ENCODE measurements at places on chromosomes 5 and 9.

- DNase-seq = no peak
- no peak overlapping the region for H3K27ac ChIP-seq
- H3K27me3 ChIP-seq = no peaks in the 10 kb centered on the region
- H3K4me3 ChIP-seq = no peak overlapping the region
- H3K36me3 ChIP-seq = no peaks in the 10 kb centered on the region
These were observed 50.5 kb upstream of the CPEB4 start for GRCh38 chr5:173837654-173838053.

DNA sequence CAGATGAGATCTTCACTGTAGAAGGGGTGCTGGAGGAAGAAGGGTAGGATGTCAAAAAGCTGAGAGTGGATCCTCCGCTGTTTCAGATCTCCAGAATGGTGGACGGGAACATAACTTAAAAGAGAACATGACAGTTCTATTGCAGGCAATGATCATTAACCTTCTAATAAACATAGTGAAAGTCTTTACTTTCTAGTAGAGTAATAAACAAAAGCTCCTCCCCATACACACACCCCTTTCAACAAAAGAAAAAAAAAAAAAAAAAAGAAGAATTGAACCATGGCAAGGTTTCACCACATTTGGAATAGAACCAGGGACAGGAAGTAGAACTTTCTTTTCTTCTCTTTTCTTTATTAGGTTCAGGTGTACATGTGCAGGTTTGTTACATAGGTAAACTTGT is 768.1 kb upstream of the RIOK2 start:
- no peak overlapping the region for H3K27ac ChIP-seq
- no peak for DNase-seq
- no peaks in the 10 kb centered on the region for H3K27me3 ChIP-seq

DNA sequence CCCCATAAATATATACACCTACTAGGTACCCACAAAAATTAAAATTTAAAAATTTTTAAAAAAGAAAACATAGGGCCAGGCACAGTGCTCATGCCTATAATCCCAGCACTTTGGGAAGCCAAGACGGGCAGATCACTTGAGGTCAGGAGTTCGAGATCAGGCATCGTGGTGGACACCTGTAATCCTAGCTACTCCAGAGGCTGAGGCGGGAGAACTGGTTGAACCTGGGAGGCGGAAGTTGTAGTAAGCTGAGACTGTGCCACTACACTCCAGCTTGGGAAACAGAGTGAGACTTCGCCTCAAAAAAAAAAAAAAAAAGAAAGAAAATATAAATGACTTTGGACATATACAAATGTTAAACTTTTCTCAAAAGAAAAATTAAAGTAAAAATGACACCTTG is 33.3 kb upstream of the RNF38 start:
- H3K4me3 ChIP-seq = no peak overlapping the region
- peaks cover 4% of the 10 kb centered on the region for H3K36me3 ChIP-seq
- no peaks in the 10 kb centered on the region for H3K27me3 ChIP-seq
- no peaks in the 10 kb centered on the region for H3K4me1 ChIP-seq

GRCh38 chr9:91395553-91396471 is 27.8 kb downstream of the NFIL3 start:
- no peak for DNase-seq
- H3K27ac ChIP-seq = peak overlapping the region; percentile 42
- H3K4me1 ChIP-seq = peaks cover 13% of the 10 kb centered on the region
- no peaks in the 10 kb centered on the region for H3K36me3 ChIP-seq
- H3K27me3 ChIP-seq = no peaks in the 10 kb centered on the region

- H3K36me3 ChIP-seq = peaks cover 56% of the 10 kb centered on the region
- no peak for DNase-seq
- peaks cover 14% of the 10 kb centered on the region for H3K4me1 ChIP-seq
- no peaks in the 10 kb centered on the region for H3K27me3 ChIP-seq
- H3K4me3 ChIP-seq = no peak overlapping the region
- no peak overlapping the region for H3K27ac ChIP-seq
These were observed 507 bp upstream of the DPH7 start for GRCh38 chr9:137579259-137579604.

DNA sequence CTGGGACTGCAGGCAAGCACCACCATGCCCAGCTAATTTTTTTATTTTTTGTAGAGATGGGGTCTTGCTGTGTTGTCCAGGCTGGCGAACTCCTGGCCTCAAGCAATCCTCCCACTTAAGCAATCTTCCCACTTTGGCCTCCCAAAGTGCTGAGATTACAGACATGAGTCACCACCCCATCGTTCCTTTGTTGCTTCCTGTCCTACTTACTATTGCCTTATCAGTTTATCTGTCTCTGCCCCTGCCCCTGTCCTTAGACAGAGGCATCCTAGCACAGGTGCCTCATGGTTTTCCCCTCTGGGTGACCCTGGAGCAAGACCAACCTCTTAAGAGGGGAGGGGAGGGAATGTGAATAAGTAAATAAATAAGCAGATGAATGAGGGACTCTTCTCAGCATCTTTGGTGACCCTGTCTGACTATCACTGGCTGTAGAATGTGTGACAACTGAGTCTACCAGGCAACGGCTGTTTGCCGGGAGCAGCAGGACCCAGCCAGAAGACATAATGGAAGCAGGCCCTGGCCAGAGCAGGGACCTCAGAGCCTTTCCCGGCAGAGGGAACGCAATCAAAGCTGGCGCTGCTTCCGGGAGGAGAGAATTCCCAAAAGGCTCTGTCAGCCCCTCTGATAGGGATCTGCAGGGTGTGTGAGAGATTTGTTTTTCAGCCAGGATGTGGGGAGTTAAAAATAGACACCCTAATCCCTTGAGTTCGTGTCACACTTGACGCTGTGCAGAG is 43.8 kb upstream of the DAB2IP start:
- H3K27ac ChIP-seq = peak overlapping the region; percentile 94
- H3K4me1 ChIP-seq = 0 out of 2 replicates have a peak, but pooled peaks cover 16% of the 10 kb centered on the region
- peak; percentile 75 for DNase-seq
- no peaks in the 10 kb centered on the region for H3K27me3 ChIP-seq
- no peaks in the 10 kb centered on the region for H3K36me3 ChIP-seq

DNA sequence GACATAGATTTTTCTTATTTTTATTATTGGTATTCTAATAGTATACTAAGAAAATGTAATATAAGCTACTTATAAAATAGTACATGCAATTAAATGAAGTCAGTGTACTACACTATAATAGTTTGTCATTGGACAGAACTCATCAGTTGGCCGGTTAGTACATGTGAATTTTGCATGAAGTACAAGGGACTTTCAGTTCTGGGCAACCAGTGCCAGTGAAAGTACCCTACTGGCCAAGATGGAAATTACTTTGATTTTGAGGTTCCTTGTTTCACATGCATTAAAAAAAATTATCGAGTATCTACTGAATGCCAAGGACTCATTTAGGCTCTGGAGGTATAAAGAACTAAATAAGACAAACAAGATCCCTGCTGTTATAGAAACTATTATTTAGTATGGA is 213.4 kb upstream of the ELL2 start:
- H3K27ac ChIP-seq = no peak overlapping the region
- peaks cover 13% of the 10 kb centered on the region for H3K4me1 ChIP-seq
- H3K36me3 ChIP-seq = no peaks in the 10 kb centered on the region
- H3K4me3 ChIP-seq = no peak overlapping the region
- DNase-seq = peak; percentile 24
- H3K27me3 ChIP-seq = no peaks in the 10 kb centered on the region

DNA sequence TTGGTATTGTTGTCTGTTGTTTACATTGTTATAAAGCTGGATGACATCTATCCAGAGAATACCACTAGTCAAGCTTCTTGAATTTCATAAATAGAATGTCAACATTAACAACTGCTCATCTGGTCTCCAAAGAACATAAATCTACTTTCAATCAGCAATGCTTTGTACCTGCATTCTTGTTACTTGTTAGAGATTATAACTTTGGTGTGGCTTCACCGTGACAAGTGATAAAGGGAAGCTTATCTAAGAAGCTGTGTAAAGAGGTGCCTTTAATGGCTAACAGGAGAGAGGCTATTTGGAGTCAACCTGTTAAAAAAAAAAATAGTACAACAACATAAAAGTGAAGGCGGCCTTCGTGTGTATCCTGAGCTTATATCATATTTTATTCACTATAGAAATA is 41.8 kb downstream of the MUSK start:
- H3K4me1 ChIP-seq = peaks cover 5% of the 10 kb centered on the region
- no peak overlapping the region for H3K27ac ChIP-seq
- no peaks in the 10 kb centered on the region for H3K27me3 ChIP-seq

DNA sequence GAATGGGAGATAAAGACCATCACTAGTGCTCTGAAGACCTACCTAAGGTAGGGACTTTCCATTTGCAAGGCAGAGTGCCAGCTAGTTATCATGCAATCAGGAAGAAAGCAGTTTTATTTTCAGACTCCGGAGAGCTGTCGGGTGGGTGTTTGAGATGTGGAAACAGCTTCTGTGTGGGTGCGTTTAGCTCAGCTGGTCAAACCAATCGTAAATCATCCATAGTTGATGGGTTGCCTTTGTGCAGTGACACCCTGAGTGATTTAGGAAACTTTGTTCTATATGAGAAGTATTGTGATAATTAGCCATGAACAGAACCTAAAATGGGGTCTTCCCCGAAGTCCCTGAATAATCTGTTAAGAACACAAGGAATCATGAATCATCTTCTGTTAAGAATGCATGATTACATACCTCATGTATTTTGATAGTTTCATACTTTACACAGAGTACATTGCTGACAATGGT is 284.3 kb downstream of the ARHGAP26 start:
- no peaks in the 10 kb centered on the region for H3K27me3 ChIP-seq
- H3K27ac ChIP-seq = peak overlapping the region; percentile 6
- no peaks in the 10 kb centered on the region for H3K4me1 ChIP-seq
- no peak for DNase-seq

DNA sequence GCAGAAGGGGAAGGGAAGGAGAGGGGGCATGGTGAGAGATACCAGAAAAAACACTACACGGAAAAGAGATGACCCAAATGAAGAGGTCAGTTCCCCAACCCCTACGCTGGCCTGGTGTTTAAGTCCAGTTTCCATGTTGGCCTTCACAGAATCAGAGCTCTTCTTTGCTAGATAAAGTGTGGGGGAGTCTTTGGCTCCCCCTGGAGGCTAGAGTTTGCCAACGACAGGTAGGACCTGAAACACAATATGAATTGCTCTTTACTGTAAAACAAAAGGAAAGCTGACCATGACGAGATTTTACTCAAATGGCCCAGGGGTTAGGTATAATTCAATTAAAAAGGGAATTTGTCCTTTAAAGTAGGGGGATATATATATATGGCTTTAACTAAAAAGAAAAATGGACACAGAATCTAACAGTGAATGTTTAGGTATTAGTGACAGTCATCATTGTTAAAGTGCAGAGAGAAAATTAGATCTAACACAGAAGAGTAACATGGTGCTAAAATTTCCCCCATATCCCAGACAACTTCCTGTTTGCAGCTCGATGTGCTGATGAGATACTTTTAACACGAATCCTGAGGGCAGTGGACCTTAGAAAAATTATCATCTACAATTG is 92.0 kb downstream of the SV2C start:
- no peaks in the 10 kb centered on the region for H3K36me3 ChIP-seq
- no peak overlapping the region for H3K4me3 ChIP-seq
- H3K27ac ChIP-seq = peak overlapping the region; percentile 85
- DNase-seq = peak; percentile 80

DNA sequence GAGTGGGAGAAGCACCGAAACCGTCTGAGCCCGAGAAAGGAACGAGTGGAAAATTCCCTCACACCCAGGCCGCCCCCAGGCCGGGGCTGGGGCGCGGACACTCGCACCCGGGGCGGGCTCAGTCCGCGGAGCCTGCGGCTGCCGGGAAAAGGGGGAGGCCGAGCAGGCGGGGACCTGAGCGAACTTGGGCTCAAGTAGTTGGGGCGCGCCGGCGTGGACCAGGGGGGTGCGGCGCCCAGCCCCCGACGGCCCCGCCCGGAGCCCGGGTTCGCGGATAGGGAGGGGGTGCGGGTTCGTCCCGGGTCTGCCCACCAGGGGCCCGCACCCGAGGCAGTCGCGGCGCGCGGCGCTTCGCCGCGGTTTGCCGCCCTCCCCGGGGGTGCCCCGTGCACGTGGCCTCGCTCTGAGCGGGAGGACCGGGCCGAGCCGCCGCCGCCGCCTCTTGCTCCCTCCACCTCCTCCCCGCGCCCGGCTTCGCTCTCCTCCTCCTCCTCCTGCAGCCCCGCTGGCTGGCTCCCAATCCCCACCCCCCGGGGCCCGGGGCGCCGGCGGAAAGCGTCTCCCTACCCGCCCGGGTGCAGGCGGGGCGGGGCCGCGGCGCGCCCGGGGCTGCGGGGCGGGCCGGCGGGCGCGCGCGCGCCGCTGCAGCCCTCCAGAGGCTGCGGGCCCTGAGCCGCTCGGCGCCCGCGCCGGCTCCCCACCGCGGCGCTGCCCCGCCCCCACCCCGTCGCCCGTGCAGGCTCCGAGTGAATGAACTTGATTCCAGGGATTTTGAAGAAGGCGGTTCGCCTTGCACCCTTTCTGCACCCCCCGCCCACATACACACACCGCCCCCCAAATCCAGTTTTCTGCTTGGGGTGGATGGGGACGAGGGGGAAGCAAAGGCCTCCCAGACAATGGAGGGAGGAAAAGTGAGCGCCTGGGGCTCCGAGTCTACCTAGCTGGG is 1.3 kb upstream of the NFIB start:
- peak; percentile 91 for DNase-seq
- H3K4me1 ChIP-seq = peaks cover 32% of the 10 kb centered on the region
- H3K27me3 ChIP-seq = no peaks in the 10 kb centered on the region
- H3K4me3 ChIP-seq = peak overlapping the region; percentile 91
- no peaks in the 10 kb centered on the region for H3K36me3 ChIP-seq

DNA sequence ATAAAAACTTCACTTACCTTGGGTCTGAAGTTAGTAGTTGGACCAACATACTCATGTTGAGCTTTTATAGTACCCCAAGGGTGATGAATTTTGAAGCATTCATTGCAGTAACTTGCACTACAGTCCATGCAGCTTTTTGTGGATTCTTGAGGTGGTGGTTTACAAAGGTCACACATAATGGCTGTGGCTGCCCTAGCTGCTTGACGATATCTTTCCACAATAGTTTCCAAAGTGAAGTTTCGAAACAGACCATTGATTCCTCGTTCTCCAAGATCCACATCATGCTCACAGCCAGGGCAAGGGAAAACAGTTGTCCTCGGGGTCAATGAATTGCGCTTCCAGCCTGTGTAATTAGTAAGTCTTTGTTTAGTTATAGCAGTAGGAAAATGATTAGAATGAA is 22.7 kb downstream of the TRIM36 start:
- no peak for DNase-seq
- H3K27me3 ChIP-seq = no peaks in the 10 kb centered on the region
- no peaks in the 10 kb centered on the region for H3K36me3 ChIP-seq
- no peak overlapping the region for H3K4me3 ChIP-seq
- no peak overlapping the region for H3K27ac ChIP-seq

- no peaks in the 10 kb centered on the region for H3K36me3 ChIP-seq
- H3K4me1 ChIP-seq = no peaks in the 10 kb centered on the region
- no peaks in the 10 kb centered on the region for H3K27me3 ChIP-seq
- H3K27ac ChIP-seq = no peak overlapping the region
- H3K4me3 ChIP-seq = no peak overlapping the region
These were observed 6.6 kb downstream of the PCDH12 start for GRCh38 chr5:141951332-141951781.

Data from SK-N-SH (cell line).